Suppressor macrophage treated with lipopolysaccharide for 4 hours (primary cell): ENCODE measurements at places on chromosomes 11 and 22.
A peak's percentile ranks its signal among the peaks of the same experiment; 100 is the strongest.

DNA sequence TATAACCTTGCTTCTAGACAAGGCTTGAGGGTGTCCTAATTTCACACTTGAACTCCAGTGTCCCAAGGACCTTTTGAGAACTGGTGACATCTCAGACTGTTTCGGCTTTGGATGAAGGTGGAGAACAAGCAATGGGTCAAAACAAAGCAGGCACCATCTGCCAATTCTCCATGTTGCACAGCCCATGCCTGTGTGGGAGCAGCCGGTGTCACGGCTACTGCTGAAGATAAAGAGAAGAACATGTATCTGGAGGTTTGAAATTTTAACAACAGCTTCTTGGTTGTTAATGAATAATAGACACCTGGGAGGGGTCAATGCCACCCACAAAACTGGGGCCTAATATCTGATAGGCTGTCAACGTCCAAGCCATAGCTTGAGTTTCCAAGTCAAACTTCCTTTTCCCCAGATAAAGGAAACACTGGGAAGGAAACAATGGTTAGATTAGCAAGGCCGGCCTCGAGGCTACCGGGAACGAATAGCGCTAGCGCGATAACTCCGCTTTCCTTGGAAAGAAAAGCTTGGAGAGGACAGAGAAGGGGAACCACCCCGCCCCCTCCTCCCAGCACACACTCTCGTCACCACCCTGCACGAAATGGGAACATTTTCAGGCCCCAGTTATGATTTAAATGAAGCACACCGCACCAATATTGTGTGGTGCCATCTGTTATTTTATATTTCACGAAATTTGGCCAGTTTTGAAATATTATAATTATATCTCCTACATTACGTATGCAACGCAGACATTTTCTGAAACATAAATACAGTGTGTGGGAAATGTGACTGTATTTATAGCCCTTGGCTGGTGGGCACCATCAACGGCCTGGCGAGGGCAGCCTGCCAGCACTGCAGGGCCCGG, 21.8 kb upstream of the OPCML start:
- DNase-seq = no peak

DNA sequence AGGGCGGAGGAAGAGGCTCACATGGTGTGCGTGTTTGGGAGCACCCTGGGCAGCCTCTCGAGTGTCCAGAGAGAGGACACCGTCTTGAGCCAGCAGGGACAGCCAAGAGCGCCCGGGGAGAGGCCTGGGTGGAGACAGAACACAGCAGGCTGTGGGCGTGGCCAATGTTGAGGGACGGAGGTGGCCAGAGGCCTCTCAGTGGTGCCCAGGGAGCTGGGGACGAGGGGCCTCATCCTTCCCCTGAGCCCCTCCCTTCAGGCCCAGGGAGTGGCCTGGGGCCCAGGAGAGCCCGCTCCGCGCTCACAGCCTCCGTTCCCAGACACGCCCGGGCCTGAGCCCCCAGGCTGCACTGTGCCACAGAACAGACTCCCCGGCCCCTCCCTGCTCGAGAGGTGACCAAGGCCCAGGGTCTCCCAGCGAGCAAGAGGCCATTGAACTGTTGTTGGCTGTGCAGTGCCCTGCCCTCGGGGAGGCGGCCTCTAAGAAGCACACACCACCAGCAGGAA, 48.4 kb downstream of the CDKN1C start:
- DNase-seq = peak; percentile 23

GRCh38 chr11:26779074-26779865, 57.4 kb upstream of the SLC5A12 start:
- DNase-seq = no peak

DNA sequence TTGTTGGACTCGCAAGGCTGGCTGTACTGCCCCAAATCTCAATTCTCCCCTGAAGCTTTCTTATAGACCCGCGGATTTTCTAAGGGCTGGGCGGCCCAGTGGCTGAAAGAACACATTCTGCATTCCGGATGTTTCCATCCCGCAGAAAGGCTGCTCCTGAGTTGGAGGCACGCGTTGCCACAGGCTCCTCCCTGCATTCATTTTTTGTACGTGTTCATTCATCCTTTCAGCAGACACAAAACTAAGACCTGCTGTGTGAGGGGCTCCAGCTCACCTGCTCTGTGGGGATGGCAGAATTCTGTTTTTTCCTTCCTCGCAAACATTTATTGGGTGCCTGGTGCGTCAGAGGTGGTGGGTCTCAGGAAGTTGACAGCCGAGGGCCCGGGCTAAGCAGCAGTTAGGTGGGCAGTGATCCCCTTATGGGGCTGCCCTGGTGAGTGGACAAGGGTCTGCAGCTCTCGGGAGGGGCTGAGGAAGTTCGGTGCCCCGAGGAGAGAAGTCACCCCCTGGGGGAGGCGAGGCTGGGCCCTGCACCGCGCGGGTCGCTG, 23.7 kb downstream of the SHANK3 start:
- DNase-seq = no peak

GRCh38 chr22:18991821-18992442, 55.8 kb upstream of the PRODH start:
- DNase-seq = no peak

DNA sequence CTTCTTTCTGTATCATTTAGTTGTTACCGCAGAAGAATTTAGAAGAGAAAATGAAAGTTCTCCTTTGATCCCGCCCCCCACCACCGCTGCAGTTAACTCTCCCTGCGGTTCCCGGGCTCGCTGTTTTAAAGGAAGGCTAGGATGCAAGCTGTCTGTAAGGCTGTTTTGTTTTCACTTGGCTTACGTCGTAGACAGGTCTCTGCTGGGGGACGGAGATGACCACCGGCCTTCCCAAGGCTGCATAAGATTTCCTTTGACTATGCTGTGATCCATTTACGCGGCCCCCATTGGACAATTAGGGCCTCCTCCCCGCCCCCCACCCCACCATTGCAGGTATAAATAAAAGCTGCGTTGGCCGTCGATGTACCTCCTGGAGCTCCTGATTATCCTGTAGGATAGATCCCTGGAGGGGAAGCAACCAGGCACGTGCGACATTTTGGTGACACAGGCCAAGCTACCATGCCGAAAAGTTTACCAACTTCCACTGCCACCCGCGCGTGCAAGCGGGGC, 1.4 kb upstream of the CPT1A start:
- peak; percentile 81 for DNase-seq

DNA sequence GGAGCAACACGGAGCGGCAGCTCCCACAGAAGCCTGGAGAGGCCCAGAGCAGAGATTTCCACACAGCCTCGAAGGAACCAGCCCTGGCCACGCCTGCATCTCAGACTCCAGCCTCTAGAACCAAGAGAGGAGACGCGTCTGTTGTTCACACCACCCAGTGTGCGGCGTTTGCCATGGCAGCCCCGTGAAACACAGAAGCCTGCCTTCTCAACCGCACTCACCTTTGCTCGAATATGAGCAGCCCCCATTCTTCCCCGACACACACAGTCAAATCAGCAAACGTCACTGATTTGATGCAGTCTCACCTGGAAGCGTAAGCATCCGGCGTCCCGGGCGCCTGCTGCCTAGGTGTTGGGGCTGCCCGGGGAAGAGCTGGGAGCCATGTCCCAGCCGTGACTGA, 14.2 kb upstream of the TALDO1 start:
- DNase-seq = no peak
